ENCODE measurements at places on chromosomes 11 and 22.

GRCh38 chr11:61927501-61927900 is 10.1 kb upstream of the RAB3IL1 start:
- no peak for DNase-seq

- DNase-seq, result no peak
Measured at GRCh38 chr11:129894278-129895125, 876 bp downstream of the NFRKB start.

- DNase-seq, result no peak
Measured at GRCh38 chr11:23897453-23898286, 599.2 kb upstream of the LUZP2 start.

- no peak for DNase-seq
Measured at GRCh38 chr22:28798810-28799605, 1.4 kb downstream of the XBP1 start.

GRCh38 chr11:112118176-112118575 is 31.5 kb downstream of the SDHD start:
- DNase-seq, result no peak

DNA sequence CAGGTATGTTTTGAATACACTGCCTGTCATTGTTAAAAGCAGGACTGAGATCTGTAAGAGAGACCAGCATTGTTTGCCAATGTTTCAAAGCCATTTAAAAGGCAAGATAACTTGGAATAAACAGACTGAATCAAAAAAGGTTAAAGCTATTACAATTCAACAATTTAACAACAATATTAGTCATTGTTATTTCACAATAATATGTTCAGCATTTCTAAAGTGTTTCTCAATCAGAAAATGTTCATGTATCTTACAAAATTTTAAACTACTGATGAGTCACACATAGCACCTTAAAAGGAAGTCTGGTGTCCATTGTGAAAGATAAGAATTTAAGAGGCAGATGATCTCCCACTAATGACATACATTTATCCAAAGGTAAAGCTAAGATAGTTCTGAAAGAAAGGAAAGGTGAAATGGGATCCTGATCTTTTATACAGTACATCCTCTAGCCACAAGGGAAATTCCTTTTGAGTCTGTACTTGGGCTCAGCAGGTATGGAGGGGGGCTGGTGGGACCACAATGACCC is 79.7 kb downstream of the MAML2 start:
- no peak for DNase-seq

- no peak for DNase-seq
Measured at GRCh38 chr22:44107340-44107739, 73.4 kb upstream of the PARVG start.

DNA sequence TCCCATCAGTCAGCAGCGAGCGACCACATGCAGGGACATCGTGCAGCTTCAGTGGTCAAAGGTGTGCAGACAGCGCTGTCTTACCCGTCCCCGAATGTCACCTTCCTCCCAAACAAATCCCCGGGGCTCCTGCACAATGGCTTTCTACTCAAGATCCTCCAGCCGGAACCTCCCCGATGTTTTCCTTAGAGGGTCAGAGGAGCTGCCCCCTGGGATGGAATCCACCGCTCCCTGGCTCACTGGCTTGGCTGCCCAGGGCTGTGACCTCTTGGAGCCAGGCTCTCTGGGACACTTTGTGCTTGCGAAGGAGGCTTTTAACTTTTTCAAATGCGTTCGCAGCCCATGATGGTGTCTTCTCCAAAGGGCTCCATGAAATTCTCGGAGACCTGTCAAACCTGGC is 17.3 kb upstream of the FGF19 start:
- no peak for DNase-seq

DNA sequence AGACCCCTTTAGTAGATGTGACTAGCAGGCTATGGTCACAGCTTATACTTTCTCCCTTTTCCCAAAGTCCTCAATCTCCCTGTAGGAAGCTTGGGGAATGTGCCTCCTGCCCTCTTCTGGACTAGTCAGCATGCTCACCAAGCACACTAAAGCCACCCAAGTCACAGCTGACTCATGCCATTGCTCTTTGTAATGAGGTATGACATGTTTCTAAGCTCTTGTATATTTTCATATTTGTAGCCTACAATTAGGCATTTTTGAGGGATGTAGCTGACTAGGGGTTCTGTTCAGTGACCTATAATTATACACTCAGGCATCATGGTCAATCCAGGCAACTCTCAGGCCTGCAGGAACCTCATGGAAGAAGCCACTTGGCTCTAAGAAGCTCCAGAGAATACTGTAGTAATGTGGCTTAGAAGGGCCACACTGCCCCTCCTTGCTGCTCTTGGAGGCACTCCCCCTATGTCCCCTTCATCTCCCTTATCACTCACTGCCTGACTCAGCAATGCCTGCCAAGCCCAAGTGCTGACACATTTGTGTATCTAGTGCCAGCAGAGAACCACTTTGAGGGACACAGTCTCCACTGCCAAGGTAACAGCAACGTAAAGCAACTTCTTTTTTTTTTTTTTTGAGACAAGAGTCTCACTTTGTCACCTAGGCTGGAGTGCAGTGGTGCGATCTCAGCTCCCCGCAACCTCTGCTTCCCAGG is 86.2 kb downstream of the RPL27A start:
- DNase-seq, result no peak

DNA sequence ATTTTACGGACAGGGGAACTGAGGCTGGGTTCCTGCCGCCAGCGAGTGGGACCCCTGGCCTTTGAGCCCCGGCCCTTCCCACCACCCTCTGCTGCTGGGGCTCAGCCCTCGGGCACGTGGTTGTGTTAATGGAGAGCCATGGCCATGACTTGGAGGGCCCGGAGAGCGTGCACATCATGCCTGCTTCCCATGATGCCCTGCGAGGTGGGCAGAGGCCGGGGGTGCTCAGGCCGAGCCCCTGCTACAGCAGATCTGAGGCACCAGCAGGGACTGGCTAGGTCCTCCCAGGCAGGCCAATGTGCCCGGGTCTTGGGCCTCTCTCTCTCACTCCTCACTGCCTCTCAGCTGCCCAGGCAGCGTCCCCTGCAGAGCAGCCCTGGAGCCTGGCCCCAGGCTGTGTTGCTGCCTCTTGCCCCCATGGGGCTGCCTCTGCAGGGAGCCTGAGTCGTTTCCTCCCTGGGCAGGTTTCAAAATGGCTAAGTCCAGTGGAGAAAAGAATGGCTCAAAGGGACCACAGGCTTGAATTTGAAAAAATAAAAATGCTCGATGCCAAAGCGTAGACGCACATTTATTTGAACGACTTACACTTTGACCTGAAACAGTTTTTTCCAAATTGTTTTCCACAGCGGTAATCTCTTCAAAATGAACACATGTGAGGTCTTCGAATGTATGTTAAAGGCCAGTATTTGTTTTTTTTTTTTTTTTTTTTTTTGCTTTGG is 72.6 kb upstream of the CLDN5 start:
- no peak for DNase-seq

DNA sequence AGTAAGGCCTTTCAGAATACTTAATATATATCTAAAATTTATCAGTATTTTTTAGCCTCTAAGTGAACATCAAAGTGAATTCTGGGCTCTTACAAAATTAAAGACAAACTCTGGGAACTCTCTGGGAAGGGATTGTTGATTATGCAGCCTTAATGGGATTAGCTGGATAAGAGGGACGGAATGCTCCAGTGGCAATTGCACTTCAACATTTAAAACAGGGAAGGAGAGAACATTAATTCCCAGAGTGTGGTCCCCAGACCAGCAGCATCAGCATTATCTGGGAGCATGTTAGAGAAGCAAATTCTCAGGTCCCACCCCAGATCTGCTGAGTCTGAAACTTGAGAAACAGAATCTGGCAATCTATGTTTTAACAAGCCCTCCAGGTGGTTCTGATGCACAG is 46.5 kb downstream of the POLD3 start:
- no peak for DNase-seq

- DNase-seq, result no peak
Measured at GRCh38 chr11:8720868-8721608, 38.4 kb downstream of the RPL27A start.

DNA sequence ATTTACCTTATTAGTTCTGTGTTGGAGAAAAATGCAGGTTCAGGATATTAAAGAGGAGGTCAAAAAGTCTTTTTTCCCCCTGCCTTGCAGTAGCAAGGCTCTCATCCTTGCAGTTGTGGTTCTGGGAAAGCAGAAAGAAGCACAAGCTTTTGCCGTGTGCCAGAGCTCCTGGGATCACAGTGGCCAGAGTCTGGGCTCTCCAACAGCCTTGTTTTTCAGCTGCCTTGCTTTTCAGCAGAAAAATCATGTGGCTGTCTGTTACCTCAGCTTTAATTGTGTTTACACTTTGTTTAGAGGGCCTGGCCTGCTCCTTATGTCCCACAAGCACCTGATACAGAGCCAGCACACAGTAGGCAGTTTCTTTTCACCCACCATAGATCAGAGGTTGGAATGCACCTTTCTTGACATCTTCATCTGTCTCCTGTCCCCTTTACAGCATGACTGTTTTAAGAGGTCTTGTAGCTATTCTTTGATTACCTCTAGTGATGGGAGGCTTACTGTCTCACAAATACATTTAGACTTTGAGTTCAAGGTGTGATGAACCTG is 67.5 kb downstream of the TEAD1 start:
- DNase-seq, result no peak

DNA sequence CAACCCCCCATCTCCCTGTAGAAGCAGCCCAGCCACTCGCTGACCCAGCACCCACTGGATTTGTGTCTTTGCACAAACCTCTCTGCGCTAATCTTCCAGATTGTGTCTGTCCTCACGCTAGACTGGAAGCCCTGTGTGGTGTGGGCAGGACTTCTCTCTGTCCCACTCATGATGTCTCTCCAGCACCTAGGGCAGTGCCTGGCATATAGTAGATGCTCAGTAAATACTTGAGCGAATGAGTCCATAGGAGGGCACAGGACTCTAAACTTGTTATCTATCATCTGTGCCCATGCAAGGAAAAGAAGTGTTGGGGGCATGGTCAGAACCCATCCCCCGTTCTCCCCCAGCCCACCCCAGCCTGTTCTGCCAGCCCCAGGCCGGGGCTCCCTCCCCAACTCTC is 22.9 kb downstream of the RPL3 start:
- no peak for DNase-seq

DNA sequence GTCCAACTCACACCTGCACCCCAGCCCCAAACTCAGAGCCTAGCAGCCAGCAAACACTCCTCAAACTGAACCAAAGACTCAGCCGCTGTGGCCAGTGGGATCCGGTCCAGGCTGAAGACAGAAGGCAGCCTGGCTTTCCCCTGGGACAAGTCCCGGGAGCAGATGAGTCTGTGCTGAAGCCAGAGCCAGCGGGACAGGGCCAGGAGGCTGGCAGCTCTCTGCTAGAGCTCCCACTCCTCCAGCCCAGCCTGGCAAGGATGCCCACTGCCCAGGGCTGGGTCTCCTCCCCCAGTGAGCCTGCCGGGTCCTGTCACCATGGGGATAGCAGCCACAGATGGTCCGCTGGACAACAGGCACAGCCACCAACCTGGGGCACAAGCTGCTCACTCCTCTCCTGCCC is 42.9 kb upstream of the PRR5 start:
- DNase-seq, result no peak

GRCh38 chr11:57405271-57405860 is 14.9 kb upstream of the PRG2 start:
- DNase-seq, result no peak

- no peak for DNase-seq
Measured at GRCh38 chr11:942823-943222, 17.2 kb downstream of the AP2A2 start.

- DNase-seq, result no peak
Measured at GRCh38 chr11:74123008-74123448, 47.8 kb downstream of the C2CD3 start.

DNA sequence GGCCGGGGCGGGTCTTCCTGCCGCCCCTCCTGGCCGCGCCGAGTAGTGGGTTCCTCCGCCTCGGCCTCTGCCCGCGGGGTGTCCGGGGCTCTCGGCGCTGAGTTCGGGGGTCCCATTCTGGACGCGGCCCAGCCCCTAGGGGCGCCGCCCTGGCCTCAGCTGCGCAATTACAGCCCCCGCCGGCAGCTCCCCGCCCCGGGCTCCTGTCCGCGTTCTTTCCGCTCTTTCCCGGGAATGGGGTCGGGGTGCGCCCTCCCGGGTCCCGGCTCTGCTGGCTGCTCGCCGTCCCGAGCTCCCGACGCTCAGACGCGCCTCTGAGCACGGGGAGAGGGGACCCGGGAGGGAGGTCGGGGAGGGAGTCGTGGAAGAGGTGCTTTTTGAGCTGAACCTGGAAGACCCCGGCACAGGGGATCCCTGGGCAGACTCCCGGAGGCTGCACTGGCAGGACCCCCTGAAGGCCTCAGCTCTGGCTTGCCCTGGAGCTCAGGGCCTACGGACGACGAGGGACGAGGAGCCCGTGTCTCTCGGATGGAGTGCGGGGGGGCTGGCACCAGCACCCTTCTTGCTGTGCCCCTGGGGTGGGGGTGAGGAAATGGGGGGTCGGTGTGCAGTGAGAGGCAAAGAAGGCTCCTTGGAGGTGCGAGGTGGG is 558 bp downstream of the TSPAN4 start:
- DNase-seq, result no peak

GRCh38 chr11:74220376-74220775 is 49.3 kb downstream of the PPME1 start:
- no peak for DNase-seq

DNA sequence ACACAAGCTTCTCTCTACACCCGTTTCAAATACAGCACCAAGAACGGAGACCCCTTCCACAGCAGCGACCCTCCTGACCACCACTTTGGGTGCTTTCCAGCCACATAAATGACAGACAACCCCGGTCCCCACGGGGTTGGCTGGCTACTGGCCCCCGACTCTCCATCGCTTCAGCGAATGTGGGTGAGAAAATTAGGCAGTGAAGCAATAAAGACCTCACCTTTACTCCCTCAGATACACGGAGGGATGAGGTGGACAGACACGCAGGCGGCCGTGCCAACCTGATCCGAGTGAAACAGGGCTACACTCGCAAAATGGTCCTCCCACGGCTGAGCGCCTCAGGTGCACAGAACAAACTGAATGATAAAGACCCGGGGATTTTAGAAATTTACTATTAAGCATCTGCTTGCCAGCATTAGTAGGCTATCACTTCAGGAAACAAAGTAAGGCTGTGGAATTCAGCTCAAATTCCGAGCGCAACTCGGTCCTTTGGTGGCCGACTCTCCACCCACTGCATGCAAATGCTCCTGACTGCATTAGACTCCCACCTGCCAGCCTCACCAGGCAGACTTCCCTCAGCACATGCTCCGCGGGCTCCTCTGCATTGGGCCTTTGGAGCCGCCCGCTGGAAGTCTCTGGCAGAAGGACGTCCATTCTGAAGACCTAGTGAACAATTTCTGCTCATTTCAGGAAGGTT is 12.8 kb upstream of the EFCAB6 start:
- no peak for DNase-seq

DNA sequence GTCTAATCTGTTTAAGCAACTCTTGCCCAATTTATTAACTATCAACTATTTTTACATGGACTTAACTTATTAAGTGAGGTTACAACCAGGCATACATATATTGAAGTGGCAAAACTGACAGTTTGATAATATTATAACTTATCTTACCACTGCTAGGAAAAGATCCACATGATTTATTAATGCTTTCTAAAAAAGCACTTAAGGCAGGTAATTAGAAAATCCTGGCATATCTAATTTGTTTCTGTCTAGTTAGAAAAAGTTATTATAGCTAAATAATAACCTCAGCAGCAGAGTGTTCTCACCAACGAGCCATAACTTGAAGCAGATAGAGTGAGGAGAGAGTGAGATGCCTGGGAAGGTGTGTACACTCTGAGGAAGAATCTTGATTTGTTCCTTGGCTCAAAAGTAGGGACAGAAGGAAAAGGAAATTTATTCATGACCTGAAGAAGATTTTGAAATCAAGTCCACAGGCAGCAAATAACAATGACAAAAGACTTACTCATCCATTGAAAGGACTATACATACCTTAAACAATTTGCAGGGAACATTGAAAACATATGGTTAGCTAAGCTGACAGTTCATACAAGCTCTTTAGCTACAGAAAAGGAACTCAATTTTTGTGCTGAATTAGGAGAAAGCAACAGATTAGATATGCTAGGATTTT is 7.1 kb upstream of the MUC15 start:
- no peak for DNase-seq

- DNase-seq, result no peak
Measured at GRCh38 chr11:109769858-109770257, 323.3 kb upstream of the ZC3H12C start.

All from effector CD4-positive, alpha-beta T cell (primary cell).